ENCODE measurements at places on chromosomes 13 and 19.

GRCh38 chr19:35665604-35666003 lies 713 bp upstream of the UPK1A start:
- DNase-seq: no peak

DNA sequence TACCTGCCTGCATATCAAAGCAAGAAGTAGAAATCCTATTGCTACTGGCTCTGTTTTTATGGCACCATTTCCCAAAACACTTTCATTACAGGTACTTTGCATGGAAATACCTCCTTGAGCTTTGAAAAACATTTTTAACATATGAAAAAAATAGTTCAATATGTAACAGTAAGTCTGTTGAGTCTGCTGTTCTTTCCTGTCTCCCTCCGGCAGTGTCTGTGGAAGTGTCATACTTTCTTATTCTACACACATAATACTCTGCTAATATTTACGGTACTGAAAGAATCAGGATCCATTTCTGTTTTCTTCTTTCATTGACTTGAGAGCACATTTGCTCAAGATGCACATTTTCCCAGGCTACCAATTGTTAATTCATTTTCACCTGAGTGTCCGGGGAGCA lies 8.2 kb upstream of the SERTM1 start:
- no peak for DNase-seq

DNA sequence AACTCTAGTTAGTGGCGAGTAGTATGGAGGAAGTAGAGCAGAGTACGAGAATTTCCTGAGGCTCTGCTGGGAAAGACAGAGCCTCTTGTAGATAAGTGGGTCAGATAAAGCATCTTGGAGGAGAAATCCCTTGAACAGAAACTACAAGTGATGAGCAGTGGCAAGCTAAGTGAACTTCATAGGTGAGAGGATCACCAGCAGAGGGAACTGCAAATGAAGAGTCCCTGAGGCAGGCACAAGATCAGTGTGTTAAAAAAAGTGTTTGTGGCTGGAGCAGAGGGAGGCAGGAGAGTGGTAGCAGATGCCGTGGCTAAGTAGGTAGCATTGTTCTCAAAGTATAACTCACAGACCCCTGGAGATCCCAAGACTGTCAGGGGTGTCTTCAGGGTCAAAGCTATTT lies 437.6 kb downstream of the HS6ST3 start:
- no peak for DNase-seq

DNA sequence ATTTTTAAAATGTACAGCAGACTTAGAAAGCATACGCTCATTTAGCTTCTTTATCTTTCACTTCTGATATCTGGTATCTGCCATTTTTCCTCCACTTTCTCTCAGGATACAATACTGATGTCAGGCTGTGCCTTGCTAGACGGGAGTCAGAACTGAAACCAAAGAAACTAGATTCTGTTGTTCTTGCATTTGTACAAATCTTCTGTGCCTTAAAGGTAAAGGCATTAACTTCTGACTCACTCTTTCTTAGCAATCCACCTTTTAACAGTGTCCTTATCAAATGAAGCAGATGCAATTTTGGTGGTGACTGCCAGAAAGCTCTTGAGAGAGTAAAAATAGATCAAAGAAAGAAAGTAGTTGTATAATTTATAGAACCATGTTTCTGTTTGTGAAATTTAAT lies 370.4 kb downstream of the PCDH20 start:
- DNase-seq: no peak

DNA sequence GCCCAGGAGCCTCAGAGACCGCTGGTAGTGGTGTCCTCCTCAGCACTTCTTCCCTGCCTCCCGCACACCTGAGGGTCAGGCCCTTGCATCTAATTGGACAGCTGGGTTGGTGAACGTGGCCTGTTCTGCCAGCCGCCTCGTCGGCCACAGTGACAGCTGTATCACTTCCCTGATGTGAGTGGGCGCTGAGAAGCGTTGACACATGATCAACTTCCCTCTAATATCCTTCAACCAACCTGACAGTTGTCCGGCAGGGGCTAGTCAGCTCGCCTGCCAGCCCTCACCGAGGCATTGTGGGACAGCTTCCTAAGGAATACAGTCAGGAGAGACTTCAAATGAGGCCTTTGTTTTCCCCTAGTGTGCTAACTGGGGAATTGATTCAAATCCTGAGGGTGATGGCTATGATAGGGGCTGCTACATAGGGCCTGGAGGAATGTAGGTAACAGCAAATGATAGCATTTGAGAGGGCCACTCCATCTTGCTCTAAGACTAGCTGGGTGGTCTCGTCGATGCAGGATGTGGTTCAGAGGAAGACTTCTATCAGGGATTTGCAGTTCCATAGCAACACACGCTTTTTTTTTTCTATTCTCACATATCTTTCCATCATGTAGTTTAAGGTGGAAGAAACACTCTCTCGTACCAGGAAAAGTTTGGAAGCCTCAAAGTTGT lies 230.8 kb downstream of the TSHZ3 start:
- no peak for DNase-seq

- DNase-seq: no peak
Observed at GRCh38 chr13:99986741-99987140, 5.2 kb downstream of the ZIC2 start.

DNA sequence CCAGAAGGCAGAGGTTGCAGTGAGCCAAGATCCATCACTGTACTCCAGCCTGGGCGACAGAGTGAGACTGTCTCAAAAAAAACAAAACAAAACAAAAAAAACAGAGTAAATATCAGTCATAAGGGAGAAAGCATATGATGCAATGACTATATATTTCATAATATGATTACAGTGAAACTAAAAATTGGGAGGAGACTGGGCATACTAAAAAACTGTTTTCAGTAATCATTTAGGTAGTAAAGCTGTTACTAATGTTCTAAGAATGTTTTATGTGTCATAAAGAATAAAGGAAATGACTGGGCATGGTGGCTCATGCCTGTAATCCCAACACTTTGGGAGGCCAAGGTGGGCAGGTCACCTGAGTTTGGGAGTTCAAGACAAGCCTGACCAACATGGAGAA lies 15.9 kb downstream of the ZNF573 start:
- DNase-seq: no peak

GRCh38 chr19:30512176-30513081 lies 140.2 kb downstream of the ZNF536 start:
- no peak for DNase-seq

DNA sequence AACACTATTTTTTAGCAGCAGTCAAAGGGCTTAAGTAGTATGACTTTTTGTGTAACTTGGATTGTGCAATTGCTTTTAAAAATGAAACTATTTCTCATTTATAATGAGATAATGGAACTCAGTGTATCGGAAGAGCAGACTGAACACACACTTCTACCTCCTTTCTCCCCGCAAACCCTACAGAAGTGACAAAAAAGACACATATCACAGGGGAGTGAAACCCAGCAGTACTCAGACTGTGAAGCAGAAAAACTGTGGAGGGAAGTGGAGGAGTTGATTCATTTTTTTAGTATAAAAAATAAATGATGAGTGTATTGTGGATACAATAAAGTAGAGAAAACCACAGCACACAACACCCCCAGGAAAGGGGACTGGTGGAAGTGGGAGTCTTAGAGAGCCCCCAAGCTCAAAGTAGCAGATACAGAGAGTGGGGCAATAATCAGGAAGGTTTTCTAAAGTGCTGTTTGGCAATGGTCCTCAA lies 9.7 kb downstream of the LPAR6 start:
- DNase-seq: no peak

- no peak for DNase-seq
Observed at GRCh38 chr19:35395382-35396199, 24.7 kb downstream of the GPR42 start.

- no peak for DNase-seq
Observed at GRCh38 chr13:83024955-83025594, 857.2 kb downstream of the SLITRK1 start.

GRCh38 chr13:40384976-40385857 lies 281.2 kb downstream of the FOXO1 start:
- DNase-seq: no peak

DNA sequence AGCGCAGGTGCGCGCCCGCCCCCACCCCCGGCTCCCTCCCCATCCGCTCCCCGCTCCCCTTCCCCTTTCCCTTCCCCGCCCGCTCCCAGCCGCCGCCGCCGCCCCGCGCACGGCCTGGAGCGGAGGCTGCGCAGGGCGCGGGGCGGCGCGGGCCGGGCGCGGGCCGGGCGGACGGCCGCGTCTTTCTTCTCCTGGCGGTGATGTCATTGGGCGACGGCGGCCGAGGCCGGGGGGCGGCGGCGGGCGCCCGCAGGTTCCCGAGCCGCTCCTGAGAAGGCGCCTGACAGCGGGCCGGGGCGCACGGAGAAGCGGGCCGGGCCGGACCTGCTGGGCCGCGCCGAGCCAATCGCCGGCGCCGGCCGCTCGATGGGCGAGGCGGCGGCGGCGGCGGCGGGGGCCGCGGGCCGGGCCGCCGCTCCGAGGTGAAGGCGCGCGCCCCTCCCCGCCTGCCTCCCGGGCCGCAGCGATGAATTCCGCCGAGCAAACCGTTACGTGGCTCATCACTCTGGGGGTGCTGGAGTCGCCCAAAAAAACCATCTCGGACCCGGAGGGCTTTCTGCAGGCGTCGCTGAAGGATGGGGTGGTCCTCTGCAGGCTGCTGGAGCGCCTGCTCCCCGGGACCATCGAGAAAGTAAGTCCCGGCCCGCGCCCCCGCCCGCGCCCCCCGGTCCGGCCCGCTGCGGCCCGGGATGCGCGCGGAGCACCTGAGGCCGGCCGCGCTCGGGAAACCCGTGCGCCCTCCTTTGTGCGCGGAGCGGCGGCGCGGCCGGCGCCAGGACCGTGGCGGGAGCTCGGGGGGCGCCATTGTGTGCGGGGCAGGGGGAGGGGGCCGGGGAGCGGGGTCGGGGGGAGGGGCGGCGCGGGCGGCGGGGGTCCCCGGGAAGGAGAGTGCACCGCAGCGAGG lies at the start of gene ARHGEF7:
Gene ARHGEF7 (plus strand): TSS at position 250 of the 904 bp plus-strand sequence. CDS start 217 bp downstream, at position 467.
- no peak for DNase-seq

- DNase-seq: no peak
Observed at GRCh38 chr19:18777301-18778075, 13.6 kb downstream of the COMP start.

- DNase-seq: no peak
Observed at GRCh38 chr13:40376296-40376849, 290.1 kb downstream of the FOXO1 start.

- no peak for DNase-seq
Observed at GRCh38 chr19:47469363-47469700, 2.4 kb downstream of the SLC8A2 start.

DNA sequence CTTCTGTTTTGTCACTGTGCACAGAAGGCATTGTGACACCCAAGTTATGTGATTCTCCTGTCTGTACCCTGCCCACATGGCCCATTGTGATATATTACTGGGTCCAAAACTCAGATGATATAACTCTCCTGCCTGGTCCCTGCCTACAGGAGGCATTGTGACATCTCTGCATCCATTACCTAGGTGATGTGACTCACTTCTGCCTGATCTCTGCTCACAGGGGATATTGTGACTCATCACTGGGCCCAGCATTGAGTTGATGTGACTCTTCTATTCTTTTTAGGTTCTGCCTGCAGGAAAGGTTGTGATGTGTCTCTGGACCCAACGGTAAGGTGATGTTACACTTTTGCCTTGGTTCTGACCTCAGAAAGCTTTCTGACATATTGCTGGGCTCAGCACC lies 67.9 kb upstream of the ZNF724 start:
- DNase-seq: no peak

DNA sequence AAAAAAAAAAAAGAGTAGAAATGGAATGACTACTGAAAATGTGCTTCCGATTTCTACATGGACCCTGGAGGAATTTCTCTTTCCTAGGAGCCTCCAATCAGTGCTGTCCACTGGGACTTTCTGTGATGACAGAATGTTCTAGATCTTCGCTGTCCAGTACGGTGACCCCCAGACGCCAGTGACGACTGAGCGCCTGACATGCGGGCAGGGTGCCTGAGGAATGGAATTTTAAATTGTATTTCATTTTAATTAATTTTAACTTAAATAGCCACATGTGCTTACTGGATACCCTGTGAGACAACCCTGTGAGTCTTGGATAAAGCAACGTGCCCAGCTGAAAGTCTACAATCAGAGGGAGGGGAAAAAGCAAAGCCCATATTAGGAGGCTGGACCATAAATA lies 4.1 kb upstream of the TLE6 start:
- no peak for DNase-seq

DNA sequence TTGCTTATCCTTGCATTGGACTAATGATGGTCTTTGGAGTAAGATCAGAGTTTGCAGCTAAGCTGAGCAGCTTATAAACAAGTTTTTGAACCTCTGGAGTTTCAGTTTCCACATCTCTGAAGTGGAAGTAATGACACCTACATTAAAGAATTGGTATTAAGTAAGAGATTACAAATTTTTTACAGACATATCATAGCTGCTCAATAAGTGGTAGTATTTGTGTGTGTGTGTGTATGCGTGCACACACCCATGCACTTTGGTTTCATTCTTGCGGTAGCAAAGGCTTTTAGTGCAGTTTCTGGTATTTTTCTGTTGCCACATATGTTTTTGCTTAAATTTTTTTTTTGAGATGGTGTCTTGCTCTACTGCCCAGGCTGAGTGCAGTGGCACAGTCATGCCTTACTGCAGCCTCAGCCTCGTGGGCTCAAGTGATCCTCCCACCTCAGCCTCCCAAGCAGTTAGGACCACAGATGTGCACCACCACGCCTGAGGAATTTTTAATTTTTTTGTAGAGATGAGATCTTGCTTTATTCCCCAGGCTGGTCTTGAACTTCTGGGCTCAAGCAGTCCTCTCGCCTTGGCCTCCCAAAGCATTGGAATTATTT lies 4.5 kb downstream of the NAA16 start:
- no peak for DNase-seq

DNA sequence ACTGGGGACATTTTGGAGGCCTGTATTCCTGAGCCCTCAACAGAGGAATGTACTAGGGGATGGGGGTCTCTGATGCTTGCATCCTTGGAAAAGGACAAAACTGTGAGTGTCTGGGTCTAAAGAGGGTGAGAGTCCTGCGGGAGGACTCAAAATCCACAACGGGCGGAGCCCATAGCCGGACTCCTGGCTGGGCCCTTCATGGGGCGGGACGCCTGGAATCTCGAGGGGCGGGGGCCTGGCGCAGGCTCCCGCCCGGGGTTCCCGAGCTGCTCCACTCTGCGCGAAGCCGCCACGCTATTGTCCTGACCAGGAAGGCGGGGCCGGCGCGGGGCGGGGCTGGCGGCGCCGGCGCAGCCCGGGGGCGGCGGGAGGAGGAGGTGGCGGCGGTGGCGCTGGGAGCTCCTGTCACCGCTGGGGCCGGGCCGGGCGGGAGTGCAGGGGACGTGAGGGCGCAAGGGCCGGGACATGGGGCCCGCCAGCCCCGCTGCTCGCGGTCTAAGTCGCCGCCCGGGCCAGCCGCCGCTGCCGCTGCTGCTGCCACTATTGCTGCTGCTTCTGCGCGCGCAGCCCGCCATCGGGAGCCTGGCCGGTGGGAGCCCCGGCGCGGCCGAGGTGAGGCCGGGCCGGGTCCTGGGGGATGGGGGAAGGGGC lies at the start of gene APLP1:
Gene APLP1 (plus strand): TSS at position 403 of the 651 bp plus-strand sequence. CDS start 63 bp downstream, at position 466.
- peak; percentile 49 for DNase-seq

DNA sequence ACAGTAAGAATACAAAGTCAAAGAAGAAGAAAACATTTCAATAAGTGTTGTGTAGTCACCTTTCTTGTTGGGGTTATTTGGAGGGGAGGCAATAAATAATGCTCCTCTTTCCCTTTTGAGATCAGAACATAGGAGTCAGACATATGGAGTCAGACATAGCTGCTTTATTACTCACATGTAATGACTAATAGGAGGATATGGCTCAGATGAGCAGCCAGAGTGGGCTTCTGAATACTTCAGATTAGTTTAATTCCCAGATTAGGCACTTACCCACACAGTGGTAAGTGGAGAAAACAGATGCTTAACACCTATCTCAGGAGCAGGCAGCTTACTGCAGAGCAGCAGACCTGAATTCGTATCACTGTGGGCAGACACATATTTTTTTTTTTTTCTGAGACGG lies 31.7 kb upstream of the C1QTNF9B start:
- no peak for DNase-seq

All from stimulated activated CD8-positive, alpha-beta memory T cell treated with anti-CD3 and anti-CD28 coated beads, Interleukin-4, amount 100 ng/mL, for 4 hours (primary cell).